ENCODE measurements at places on chromosomes 13 and 19.
A peak's percentile ranks its signal among the peaks of the same experiment; 100 is the strongest.

- no peak for DNase-seq
Observed at GRCh38 chr19:55275851-55276719, 3.8 kb downstream of the HSPBP1 start.

DNA sequence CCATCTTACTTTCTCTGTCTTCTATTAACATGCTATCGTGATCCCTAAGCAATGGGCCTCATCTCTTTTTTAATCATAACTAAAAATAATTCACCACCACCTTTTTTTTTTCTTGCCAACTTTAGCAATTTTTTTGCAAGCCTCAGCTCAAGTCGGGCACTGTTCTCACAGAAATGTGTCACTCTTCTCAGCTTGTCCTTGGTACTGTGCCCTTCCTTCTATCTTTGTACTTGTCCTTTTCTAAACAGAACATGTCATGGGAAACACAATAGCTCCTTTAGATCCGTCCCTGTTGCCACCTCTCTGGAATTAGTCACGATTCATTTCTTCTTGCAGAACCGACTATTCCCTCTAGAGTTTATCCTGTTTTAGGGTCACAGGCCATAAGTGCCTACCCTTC, 10.3 kb downstream of the SERP2 start:
- DNase-seq = no peak

DNA sequence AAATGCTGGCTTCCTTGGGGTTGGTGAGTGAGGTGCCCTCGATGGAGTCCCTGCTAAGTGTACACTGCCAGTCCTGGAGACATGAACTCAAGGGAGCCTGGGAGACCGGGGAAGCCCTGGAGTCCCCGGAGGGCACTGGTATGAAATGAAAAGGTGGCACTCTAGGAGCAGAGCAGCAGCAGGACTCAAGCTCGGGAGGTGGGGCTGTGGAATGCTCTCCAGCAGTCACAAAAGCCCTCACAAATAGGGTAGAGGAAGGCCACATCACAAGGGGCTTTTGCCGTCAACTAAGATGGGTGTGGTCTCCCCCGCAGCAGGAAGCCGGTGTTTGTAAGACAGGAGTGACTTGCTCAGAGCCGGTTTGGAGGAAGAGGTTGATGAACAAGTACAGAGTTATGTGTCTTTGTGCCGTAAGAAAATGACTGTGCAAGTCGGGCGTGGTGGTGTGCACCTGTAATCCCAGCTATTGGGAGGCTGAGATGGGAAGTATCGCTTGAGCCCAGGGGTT, 19.3 kb downstream of the CCNE1 start:
- no peak for DNase-seq

- DNase-seq = no peak
Observed at GRCh38 chr19:16627928-16628182, 149 bp downstream of the MED26 start.

- no peak for DNase-seq
Observed at GRCh38 chr13:46596466-46596865, 43.5 kb downstream of the LRCH1 start.

DNA sequence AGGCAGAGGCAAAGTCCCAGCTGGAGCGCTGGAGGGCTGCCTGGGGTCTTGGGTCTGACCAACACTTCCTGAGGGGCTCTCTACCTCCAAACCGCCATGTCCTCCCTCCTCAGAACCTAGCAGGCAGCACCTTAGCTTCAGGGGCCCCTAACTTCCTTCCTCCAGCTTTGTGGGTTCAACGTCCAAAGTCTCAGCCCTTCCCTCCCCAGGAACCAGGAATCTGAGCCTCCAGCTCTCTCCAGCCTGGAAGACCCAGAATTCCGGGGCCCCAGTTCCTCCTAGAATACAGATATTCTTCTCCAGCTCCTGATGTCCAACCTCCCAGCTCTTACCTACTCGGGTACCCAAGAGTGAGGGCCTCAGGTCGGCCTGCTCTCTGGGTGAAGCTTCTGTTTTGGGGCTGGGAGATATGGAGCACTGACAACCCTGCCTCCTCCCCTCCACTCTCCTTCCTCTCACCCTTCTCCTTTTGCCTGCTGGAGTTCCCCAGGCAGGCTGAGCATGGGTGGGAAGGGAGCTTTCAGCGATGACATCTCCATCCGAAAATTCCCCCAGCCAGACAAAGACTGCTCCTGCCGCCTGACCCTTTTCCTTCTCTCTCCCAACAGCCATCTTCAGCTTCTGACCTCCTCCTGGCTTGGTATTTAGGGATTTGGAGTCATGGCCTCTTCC, 3.5 kb downstream of the TMEM150B start:
- DNase-seq = no peak

DNA sequence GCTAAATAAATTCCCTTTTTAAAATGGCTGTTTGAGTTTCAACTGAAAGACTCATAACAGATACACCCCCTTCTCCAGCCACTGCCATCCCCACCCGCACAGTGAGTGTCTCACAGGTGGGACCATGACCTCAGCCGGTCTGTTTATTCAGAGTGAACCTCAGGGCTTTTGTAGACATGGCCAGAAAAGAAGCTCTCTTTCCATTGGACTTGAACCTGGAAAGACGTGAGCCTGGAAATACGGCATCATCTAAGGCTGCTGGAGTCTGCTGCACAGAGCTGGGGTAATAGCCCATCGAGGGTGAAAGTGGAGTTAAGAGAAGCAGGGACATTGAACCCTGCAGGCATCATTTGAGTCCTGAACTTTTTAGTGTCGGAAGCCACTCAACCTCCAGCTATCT, 15.2 kb upstream of the KPNA3 start:
- DNase-seq = no peak

- DNase-seq = no peak
Observed at GRCh38 chr19:43519436-43520088, 7.4 kb downstream of the ETHE1 start.

DNA sequence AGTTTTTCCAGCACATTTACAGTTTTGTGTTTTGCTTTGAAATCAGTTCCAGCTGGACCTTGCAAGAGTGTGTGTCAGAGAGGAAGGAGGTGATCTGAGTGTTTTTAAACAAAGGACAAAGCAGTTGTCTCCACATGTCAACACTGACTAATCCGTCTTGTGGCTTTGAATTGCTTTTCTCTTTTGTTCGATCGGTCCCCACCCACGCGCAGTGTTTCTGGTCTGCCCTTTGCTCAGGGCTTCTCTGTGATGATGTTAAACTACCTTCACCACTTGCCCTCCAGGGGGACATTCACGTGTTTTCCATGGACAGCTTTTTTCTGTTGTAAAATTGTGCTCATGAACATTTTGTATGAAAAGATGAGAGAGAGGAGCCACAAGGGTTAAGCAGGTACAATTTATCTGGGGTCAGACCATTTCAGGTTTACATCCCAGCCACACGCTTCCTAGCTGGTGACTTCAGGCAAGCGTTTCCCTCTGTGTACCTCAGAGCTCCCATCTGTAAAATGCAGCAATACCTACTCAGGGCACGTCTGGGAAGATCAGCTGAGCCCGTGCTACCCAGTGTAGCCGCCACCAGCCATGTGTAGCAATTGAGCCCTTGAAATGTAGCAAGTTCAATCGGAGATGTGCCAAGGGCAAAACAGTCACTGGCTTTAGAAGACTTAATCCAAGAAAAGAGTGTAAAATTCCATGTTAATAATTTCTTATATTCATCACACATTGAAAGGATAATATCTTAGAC, 13.5 kb upstream of the PLA2G4C start:
- DNase-seq = no peak

DNA sequence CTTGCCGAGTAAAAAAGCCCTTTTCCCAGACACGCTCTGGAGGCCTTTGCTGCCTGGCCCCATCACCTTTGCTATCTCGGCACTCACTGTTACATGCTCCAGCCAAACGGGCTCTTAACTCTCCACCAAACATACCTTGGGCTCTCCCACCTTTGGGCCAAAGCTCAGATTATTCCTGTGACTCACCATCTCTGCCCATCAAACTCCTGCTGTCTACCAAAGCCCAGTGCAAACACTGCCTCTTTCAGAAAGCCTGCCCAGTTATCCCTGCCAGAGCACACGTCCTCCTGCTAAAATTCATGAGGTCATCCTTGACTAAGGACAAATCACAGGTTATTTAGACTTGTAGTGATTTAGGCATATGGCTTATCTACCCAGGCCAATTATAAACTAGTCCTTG, 48.1 kb upstream of the SERPINE3 start:
- no peak for DNase-seq

- DNase-seq = no peak
Observed at GRCh38 chr19:10389863-10390262, 9.5 kb upstream of the TYK2 start.

DNA sequence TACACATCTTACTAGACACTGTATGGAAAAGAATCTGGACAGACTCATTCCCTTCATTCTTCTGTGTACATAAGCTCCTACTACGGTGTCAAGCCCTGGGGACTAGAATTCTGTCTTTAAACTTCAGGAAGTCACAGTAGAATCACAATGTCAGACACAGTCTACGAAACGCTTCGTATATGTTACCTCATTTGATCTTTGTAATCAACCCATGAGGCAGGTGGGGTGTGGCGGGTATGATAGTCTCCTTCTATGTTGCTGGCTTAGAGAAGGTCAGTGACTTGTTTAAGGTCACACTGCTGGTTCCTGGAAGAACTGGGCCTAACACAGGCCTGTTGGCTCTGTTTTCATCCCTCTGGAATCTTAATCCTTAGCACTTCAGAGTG, 32.2 kb upstream of the TPT1 start:
- no peak for DNase-seq

DNA sequence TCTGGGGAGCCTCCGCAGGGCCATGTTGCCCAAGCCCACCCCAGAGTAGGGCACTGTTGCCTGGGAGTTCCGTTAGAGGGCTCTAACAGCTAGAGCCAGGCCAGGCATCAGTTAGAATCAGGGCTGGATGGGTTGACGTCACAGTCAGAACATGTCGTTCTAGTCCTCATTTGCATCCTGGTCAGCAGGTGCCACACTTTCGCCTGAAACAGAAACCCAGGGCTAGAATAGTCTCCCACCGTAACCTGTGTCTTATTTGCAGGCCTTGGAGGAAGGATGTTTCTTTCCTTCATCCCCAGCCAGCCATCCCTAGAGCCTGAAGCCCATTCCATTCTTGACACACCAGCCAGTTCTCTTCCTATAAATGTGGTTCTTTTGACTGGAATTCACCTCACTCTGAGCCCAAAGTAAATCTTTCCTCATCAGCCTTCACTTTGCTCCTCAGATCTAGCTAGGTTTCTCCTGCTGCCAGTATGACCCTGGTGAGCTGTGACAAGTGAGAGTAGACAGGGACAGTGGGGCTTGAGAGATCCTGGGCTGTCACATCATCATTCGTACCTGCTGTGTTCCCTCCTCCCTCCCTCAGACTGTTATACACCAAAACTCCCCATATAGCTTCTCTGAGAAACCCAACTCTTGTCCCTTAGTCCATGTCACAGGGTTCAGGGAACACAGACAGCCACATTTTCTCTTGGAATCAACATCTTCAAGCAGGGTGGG, 12.2 kb upstream of the CCDC97 start:
- peak; percentile 83 for DNase-seq

DNA sequence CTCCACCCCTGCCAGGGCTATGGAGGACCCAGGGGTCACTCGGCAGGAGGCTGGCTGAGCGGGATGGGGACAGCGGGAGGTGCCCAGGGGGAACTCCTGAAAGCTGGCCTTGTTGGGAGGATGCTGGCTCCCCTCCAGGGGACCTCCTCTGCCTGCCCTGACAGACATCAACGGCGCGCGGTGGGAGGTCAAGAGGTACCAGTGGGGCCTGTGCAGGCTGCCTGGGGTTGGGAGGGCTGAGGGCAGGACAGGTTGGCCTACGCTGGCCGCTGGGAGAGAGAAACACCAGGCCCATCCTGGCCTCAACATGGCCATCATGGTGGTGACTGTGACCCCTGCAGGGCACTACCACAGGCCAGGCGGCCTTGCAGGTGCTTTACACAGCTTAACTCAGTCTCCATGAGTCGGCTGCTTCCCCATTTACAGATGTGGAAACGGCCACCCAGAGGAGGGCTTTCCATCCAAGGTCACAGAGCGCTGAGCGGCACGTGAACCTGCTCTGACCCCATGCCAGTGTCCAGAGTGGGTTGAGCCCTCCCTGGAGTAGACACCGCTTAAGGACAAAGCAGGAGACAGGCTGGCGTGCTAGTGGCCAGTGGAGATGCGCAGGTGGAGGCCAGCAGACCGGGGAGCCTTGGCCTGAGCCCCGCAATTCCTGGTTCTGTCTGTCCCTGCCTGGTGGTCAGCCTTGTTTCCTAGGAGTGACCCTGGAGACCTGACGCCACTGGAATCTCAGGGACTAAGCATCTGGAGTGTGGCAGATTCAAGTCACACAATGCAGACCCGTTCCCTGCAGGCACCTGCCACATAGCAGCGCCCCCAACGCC, 27.6 kb downstream of the CEBPG start:
- DNase-seq = no peak

- no peak for DNase-seq
Observed at GRCh38 chr13:51444922-51445321, 7.9 kb downstream of the INTS6 start.

- DNase-seq = peak; percentile 94
Observed at GRCh38 chr19:55341171-55341588, 1.5 kb downstream of the KMT5C start.

- no peak for DNase-seq
Observed at GRCh38 chr13:105290596-105290995, 1244.9 kb downstream of the EFNB2 start.

DNA sequence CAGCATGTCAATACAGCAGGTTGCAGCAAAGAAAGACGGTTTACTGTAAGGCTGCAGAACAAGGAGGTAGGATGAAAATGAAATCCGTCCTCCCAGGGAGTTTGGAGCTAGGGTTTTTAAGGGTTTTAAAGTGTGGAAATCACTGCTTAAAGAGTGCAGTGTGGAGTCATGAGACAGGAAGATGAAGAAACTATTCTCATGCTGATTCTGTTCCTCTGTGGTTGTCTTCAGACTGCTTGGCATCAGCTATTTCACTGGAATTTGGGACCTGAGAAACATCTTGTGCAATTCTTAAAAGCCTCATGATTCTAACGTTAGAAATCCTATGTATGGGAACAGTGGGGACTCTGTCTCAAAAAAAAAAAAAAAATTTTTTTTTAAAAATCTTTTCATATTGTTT, 11.4 kb downstream of the ZNF331 start:
- no peak for DNase-seq

DNA sequence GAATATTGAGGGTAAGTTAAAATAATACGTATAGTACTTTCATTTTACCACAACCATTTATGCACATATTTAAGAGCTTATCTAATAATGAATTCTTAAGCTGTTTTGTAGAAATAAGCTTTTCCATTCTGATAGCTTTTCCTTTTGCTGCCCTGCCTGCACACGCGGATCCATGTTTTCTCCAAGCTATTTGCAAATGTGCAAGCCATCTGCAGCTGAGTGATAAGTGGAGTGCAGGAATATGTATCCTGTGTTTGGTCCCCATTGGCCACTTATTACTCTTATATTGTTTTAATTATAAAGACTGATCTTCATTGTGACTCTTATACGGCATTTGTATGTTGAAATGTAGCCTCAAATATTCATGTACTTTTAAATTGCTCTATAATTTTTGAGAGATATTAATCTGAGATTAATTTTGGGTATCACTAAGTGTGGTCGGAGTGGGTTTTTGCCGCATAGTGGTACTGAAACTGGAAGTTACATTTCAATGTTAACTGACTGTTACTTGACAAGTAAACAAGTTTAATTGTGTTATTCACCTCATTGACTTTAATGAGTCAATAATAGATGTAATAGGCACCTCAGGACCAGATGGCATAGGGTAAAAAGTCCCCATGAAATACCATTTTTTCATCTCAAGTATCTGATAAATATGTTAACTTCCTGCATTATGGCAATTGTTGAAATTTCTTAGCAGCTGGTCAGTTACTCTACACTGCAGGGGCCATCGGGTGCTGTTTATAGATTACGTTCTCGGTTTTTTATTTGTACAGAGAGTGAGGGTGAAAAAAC, 1567.4 kb downstream of the EFNB2 start:
- no peak for DNase-seq

- DNase-seq = no peak
Observed at GRCh38 chr13:28574617-28575142, 79.8 kb upstream of the FLT1 start.

- DNase-seq = no peak
Observed at GRCh38 chr13:80203496-80203895, 137.4 kb downstream of the SPRY2 start.

Data from GM12892 (cell line).